Stimulated activated CD8-positive, alpha-beta memory T cell treated with anti-CD3 and anti-CD28 coated beads, Interleukin-7, amount 100 ng/mL, for 1 hour (primary cell): ENCODE measurements at places on chromosomes 5 and 9.

GRCh38 chr9:121861501-121862180 is 210.2 kb downstream of the DAB2IP start:
- DNase-seq = no peak

GRCh38 chr9:130866474-130866965 is 30.1 kb downstream of the QRFP start:
- no peak for DNase-seq

- no peak for DNase-seq
Observed at GRCh38 chr5:135810188-135810943, 24.1 kb upstream of the SLC25A48 start.

DNA sequence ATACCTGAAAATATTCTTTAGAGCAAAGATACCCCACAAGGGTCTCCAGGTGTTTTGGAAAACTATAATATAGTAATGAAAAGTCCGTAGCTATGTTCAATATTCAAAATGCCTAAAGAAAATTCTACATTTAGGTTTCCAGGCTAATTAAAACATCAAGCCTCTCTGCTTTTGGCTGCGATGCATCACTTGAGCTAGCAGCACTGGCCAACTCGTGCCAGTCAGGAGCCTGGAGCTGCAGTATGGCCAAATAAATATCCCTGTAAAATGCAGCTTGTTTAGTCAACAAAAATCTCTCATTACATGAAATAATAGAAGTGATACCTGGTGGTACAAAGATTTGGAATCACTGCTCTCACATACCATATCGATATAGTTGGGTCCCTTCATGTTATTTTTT is 181.1 kb downstream of the ELAVL2 start:
- no peak for DNase-seq

GRCh38 chr5:180786531-180787398 is 15.8 kb downstream of the MGAT1 start:
- DNase-seq = no peak

DNA sequence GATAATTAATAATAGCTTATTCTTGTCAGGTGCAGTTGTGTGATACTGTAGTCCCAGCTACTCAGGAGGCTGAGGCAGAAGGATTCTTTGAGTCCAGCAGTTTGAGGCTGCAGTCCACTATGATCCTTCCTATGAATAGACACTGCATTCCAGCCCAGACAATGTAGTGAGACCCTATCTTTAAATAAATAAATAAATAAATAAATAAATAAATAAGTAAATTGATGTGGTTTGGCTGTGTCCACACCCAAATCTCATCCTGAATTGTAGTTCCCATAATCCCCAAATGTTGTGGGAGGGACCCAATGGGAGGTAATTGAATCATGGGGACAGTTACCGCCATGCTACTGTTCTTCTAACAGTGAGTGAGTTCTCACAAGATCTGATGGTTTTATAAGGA is 5.6 kb upstream of the ELL2 start:
- DNase-seq = no peak

DNA sequence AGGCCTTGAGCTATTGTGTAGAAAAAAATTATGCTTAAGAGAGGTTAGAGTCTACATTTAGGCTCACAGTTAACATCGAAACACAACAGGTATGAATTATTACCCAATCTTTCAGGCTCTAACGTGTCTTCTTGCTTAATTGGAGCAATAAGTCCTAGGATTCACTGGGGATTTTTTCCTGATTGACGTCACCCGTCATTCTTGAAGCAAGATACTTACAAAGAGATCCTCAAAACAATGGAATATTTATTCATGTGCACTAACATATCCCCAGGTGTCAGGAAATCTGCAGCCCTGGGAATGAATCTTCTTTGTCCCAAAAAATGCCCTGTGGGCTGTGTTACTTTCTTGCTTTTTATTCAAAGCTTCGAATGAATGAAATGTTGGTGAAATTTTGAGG is 413.5 kb downstream of the NFIB start:
- DNase-seq = no peak

DNA sequence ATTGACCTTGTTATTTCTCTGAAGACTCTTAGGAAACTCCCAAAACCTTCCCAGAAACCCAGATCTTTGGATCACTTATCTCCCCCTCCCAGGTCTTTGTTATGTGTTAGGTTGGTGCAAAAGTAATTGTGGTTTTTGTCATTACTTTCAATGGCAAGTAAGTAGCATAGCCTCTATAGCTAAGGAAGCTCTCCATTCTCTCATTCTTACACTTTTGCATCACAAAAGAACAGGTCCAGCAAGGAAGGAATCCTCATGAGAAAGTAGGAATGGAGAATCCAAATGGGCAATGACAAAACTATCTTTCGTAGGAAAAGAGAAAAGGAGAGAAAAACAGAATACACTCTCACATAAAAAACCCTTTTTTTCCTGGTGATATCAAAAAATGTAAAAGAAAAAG is 81.3 kb upstream of the ELAVL2 start:
- DNase-seq = no peak

DNA sequence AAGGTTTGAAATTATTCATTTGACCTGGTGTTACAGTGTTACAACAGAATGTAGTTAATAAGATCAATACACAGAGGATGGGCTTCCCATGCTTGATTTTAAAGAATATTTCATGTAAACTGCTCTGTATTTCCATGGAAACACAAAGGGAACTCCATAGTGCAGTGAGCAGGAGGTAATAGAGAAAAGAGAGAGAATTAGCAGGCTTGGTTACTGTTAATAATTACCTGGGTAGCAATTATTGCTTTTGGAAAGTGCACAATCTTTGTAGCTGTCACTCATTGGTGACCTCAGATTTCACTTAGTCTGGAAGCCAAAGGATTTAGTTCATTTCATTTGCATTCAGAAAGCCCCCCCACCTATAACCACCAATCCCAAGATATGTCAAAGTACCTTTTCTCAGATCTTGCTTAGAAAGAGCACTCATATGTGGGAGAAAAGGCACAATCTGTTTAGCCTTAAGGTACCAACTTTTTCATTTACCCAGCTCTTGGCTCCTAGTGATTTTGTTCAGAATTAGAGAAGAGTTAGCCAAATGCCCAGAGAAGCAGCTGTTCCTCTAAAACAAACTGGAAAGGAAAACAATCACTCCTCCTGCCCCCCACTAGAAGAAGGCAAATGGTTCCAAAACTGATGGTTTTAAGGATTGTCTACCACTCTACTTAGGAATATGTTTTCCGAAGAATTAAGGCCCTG is 234.5 kb upstream of the SLC24A2 start:
- DNase-seq = no peak

DNA sequence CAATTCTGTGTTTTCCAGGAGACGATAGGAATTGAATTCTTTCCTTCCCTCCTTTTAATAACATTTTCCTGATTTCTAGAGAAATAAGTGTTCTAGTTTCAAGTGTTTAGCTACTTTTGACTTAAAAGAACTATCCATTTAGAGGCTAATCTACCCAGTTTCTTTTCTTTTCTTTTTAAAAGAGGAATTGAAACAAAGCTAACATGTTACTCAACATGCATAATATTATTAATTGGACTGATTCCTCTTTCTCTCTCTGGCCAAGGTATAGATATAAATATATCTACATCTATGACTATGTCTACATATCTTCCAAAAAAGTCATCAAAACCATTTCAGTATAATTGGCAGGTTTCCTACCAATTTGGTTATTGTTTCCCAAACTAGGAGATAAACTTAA is 309.8 kb downstream of the TRPM3 start:
- DNase-seq = no peak

GRCh38 chr5:134600600-134600999 is 32.0 kb downstream of the SAR1B start:
- DNase-seq = no peak

- DNase-seq = no peak
Observed at GRCh38 chr5:1032551-1033027, 24.0 kb downstream of the NKD2 start.

GRCh38 chr5:174844971-174845370 is 120.6 kb downstream of the MSX2 start:
- DNase-seq = no peak

GRCh38 chr5:143601357-143601756 is 197.9 kb upstream of the NR3C1 start:
- no peak for DNase-seq

DNA sequence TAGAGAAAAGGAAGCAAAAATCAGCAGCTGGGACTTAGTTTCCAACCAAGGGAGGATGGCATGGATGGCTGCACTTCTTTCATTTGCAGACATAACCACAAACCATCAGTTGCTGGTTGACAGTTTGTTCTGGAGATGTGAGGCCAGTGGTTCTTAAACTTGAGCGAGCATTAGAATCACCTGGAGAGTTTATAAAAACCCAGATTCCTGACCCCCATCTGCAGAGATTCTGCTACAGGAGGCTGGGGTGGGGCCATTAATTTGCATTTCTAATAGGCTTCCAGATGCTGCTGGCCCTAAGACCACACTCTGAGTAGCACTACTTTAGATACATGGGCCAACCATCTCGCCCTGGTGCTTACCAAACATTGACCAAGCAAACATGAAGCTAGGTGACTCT is 60.8 kb downstream of the MARCHF3 start:
- no peak for DNase-seq

- DNase-seq = no peak
Observed at GRCh38 chr9:13215791-13216554, 63.5 kb downstream of the MPDZ start.

GRCh38 chr9:16342246-16343020 is 528.0 kb downstream of the BNC2 start:
- DNase-seq = no peak

GRCh38 chr5:147167529-147167928 is 67.3 kb upstream of the STK32A start:
- DNase-seq = no peak

DNA sequence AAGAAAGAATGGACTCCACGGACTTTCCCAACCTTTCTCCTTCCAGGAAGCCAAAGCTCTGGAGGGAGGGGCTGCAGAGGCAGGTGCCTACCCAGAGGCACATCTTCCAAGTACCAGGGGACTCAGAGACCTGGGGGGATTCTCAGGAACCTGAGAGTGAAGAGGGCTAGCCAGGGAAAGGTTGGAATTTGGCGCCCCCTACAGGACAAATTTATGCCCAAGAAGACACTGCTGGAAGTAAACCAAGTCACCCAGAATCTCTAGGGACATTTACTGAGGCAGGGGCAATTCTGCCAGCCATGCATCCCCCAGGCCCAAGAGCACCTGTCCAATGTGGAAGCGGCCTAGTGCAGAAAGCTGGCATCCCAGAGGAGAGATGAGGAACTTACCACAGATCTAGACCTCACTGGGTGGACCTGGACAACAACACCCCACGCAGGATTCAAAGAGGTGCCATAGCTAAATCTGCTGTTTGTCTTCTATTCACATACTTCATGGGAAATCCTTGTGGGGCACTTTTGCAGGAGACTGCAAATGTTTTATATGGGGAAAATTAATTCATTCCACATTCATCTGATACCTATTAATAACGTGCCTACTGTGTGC is 25.9 kb upstream of the IDNK start:
- DNase-seq = no peak

GRCh38 chr5:176636426-176636825 is 6.0 kb downstream of the EIF4E1B start:
- DNase-seq = no peak

GRCh38 chr9:917730-918129 is 58.7 kb upstream of the DMRT3 start:
- no peak for DNase-seq

GRCh38 chr5:143229896-143230675 is 173.4 kb downstream of the NR3C1 start:
- DNase-seq = no peak

DNA sequence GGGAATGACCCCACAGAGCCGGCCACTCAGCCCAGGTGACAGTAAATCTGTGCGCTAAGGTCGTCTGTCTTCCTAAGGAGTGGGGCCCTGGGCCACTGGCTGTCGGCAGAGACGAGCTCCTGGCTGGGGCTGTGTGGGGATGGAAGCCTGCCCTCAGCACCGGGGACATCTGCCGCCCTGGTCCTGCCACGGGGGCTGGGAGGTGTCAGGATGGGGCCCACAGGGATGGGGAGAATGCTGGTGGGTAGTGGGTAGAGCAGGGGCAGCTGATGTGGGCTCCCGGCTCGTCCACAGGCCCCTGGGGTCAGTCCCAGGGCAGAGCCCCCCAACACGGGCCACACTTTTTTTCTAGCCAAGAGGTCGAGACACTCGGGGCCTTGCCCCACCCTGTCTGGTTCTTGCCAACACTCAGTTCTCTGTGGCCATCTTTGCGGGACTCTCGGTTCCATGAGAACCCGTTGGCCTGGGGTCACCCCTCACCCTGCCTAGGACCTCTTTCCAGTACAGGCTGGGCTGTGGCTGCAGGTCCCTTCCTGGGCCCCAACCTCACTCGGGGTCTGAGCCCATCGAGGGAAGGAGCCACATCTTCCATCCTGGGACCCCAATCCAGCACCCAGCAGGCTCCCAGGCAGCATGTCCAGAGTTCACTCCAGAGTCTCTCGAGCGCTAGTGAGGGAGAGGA is 45.0 kb downstream of the DBH start:
- DNase-seq = no peak

- DNase-seq = no peak
Observed at GRCh38 chr9:34869390-34869789, 88.7 kb upstream of the PHF24 start.

GRCh38 chr9:121645853-121646807 is 5.3 kb upstream of the DAB2IP start:
- DNase-seq = no peak

DNA sequence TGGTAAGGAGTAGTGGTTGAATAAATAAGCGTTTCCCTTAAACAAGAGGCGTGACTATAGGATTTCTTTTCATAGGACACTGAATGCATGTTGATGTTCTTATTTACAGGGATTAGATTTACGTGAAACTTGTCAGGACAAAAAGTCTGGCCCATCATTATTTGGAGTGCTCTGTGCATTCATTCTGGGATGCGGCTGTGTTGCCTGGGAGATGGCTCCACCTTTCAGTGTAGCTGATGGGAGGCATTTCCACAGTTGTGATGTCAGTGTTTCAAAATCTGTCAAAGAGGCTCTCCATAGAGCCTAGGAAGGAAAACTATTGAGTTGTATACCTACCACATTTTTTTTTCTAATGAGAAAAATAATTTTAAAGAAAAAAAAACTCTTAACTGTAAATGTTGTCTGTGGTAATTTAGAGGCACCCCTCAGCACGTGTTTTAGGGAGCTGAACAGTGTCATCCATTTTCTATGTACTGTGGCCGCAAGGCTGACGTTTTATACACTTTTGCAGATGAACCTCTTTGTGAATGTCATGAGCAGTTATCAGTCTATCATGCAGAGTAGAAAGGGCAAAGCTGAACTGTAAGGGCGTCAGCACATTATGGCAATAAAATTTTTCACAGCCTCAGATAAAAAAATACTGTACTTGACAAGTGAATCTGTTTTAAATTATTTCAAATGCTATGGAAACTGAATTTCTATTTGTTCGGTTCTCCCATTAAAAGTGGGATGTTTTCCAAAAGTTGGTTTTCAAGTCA is 202.7 kb downstream of the PBX3 start:
- DNase-seq = no peak

- no peak for DNase-seq
Observed at GRCh38 chr9:109520475-109521132, 22.5 kb upstream of the PTPN3 start.

GRCh38 chr9:128117613-128118471 is 9.7 kb downstream of the PTGES2 start:
- DNase-seq = peak; percentile 99

DNA sequence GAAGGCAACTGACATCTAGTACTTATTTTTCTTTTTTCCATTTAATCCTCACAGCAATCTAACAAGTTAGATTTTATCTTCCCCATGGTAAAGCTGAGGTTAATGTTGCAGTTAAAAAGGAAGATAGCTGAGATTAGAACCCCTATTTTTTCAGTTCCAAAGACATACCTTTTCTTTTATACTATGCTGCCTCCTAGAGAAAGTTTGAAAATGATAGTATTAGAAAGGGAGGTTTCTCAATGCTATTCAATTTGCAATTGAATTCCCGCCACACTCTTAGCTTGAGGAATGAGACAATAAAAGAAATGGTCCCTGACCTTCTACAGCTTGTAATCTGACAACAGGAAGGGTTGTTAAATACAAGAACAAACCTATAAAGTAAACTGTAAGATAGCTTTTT is 195.9 kb upstream of the TRIM32 start:
- DNase-seq = no peak
